GM23248 (cell line): ENCODE measurements at places on chromosomes 12 and 14. TPM values are rescaled to one million over a fixed set of nuclear protein-coding genes. Genes with fewer than 3 reads are reported as not detected.

Gene DNM1L
- 57.3 and 74.2 TPM in 2 replicates for total RNA-seq

GRCh38 chr14:85909581-85909980 is 379.6 kb downstream of the FLRT2 start:
- DNase-seq: no peak

DNA sequence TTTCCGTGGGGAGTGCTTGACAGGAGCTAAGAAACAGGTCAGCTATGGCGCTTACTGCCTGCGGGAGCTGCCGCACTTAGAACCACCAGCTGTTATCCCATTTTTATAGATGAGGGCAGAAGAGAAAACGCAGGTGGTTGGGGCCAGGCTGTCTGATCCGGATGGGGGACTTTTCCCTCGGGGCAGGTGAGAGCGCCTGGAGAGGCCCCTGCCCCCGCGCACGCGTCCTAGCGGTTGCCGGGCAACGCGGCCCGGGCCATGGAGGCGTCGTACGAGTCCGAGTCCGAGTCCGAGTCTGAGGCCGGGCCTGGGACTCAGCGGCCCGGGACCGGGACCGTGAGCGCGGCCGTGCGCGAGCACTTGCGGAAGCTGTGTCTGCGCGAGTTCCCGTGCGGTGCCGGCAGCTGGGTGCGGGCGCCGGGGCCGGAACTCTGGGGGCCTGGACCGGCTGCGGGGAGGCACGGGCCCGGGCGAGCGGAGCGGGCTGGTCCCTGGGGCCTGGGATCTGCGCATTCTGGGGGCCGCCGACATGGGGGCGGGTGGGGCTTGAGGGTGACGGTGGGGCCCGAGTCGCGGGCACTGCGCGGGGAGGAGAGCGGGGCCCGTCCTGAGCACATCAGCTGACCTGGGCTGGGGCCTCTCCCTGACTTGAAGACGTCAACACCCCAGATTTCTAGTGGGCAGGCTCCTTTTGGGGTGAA is at the start of gene LRRC43:
Gene LRRC43, plus strand, starts transcription at position 237 of the 701 bp plus-strand sequence. Its CDS starts 22 bp downstream, at position 259.
- peak; percentile 64 for DNase-seq

GRCh38 chr12:27260746-27261145 is 16.7 kb downstream of the STK38L start:
- DNase-seq: peak; percentile 66

Gene SLC25A29
- total RNA-seq: 11.8 and 12.0 TPM in 2 replicates

Gene TTC9
- not detected in 2 replicates for total RNA-seq

DNA sequence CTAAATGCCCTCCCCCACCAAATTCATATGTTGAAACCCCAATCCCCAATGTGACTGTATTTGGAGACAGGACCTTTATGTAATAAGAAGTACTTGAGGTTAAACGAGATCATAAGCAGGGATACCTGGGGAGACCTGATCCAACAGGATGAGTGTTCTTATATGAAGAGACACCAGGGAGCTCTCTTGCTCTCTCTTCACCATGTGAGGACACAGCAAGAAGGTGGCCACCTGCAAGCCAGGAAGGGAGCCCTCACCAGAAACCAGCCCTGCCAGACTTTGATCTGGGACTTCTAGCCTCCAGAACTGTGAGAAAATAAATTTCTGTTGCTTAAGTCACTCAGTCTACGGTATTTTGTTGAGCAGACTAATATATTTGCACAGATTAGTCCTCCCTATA is 113.6 kb downstream of the NUAK1 start:
- no peak for DNase-seq
